GM19239 (cell line): ENCODE measurements at places on chromosomes 13 and 19.

- DNase-seq: no peak
These were observed 78.9 kb upstream of the ZNF91 start for GRCh38 chr19:23474172-23474571.

GRCh38 chr19:35142606-35143230 is 337 bp upstream of the FXYD7 start:
- DNase-seq: no peak

- no peak for DNase-seq
These were observed 305.3 kb downstream of the IRS2 start for GRCh38 chr13:109481040-109481439.

- no peak for DNase-seq
These were observed 801 bp downstream of the MCF2L start for GRCh38 chr13:112969692-112970338.

GRCh38 chr19:35595928-35596327 is 10.0 kb downstream of the PMIS2 start:
- DNase-seq: no peak

- DNase-seq: no peak
These were observed 43.2 kb downstream of the ZNF571 start for GRCh38 chr19:37551129-37551993.

DNA sequence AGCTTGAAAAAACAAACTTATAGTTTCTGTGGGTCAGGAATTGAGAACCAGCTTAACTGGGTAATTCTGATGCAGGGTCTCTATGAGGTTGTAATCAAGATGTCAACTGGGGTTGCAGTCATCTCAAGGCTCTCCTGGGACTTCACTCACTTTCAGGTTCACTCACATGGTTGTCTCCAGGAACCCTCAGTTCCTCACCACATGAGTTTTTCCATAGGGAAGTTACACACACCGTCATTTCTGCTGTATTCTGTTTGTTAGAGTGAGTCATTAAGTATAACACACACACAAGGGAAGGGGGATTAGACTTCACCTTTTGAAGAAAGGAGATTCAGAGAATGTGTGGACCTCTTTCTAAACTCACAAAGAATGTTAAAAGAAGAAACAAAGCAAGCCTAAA is 34.9 kb upstream of the MLNR start:
- no peak for DNase-seq

DNA sequence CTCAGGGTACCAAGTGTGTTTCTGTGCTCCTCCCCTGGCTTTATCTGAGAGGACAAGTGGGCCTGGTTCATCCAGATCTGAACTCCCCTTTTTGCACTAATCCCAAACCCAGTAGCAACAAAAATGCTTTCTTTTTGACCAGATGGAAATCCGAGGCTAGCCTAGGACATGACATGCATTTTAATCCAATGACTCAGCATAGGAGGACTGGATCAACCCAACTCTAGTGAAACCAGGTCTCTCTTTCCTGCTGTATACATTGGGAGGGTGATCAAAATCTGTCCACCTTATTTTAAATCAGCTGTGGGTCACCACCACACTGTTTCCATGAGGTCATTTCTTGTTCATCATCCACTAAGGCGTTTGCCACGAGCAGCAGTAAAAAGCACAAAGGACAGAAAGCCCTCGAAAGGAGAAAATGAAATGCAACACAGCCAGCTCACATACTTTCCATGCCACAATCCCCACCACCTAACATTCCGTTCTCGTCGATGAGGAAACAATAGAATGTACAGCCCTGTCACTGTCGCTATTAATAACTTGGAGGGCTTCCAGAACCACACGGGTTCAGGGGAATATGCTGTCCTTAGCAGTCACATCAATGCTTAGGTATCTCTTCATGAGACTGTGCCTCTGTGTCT is 543.0 kb downstream of the IRS2 start:
- DNase-seq: no peak

DNA sequence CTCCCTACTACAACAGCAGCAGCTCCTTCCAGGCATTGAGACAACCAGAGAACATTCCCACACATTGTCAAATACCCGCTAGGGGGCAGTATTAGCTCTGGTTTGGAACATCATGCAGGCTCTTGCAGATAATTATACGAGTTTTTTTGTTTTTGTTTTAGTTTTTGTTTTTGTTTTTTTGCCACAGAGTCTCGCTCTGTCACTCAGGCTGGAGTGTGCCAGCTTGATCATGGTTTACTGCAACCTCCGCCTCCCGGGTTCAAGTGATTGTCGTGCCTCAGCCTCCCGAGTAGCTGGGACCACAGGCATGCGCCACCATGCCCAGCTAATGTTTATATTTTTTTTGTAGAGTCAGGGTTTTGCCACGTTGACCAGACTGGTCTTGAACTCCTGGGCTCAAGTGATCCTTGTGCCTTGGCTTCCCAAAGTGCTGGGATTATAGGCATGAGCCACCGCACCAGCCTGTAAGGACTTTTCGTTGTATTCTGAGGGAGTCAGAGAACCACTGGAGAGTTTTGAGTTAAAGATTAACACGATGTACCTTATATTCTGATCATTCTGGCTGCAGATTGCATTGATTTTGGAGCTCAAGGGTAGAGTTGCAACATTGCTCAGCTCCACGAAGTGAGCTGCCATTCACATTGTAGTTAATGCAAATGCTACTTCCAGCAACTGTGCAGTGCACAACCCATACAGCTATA is 41.7 kb upstream of the CEACAM20 start:
- DNase-seq: peak; percentile 22

DNA sequence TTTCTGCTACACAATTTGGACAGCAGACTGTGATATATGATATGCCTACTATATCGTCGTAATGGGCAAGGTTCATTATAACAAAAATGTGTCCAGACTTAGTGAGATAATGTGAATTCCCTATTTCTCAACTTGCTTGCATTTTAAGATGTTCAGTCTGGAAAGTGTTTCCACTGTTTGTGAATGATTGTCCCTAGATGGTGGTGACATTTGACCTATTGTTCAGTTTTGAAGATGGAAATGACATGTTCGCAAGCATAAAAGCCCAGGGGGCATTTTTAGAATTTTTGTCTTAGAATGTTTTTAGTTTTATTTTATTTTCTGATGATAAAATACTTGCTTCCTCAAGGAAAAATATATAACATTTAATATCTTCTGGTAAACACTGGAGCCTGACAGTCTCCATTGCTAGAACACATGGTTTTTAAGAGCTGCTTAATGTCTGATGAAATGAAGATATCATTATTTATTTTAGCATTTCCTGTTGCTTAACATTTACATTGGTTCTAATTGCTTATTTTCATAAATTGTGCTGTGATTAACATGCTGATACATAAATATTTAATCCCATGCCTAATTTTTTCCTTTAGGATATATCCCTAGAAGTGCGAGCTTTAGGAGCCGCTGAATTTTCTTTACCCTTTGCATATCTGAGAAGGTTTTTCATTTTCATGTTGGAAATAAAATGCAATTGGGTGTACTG is 27.1 kb downstream of the MBNL2 start:
- no peak for DNase-seq

- DNase-seq: no peak
These were observed 249.6 kb downstream of the GPC6 start for GRCh38 chr13:93476175-93476574.

DNA sequence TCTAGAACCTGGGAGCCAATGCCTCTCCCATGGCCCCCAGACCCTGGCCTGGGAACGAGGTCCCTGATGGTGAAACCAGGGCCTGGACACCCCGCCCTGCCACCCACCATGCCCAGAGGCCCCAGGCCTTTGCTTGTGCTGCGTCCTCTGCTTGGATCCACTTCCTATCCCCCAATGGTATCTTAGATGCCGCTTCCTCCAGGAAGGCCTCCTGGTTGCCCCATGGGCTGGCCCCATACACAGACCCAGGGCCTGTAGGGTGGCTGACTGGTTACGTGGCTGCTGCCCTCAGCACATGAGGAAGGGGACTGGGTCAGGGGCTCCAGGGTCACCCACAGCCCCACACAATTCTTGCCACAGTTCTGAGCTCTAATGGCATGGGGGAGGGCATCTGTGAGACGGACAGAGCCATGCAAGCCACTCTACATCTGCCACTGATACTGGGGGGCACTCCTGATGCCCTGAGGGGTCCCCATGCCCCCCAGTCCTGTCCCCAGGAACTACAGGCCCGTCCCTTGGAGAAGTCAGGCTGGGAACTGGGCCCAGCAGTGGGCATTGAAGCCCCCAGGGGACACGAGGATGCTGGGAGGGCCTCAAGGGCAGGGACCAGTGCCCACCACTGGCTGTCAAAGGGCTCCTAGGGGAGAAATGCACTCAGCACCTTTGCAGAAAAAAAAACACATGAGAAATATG is 5.0 kb downstream of the RPL36 start:
- DNase-seq: no peak

DNA sequence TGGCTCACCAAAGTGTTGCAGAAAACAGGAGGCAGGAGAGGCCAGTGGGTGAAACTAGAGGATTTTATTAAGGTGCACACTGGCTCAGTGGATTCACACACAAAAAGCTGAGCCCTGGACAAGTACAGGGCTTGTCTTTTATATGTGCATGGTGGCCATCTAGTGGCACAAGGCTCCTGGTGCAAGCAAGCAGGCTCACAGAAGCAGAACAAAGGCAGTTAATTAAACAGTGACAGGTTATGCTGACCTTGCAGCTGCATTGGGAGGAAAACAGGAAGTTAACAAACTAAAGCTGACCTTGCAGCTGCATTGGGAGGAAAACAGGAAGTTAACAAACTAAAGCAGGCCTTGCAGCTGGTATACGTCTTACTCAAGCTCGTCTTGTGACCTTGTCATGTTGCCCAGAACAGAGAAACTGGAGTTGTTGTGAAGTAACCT is 65.3 kb upstream of the ZNF681 start:
- no peak for DNase-seq

DNA sequence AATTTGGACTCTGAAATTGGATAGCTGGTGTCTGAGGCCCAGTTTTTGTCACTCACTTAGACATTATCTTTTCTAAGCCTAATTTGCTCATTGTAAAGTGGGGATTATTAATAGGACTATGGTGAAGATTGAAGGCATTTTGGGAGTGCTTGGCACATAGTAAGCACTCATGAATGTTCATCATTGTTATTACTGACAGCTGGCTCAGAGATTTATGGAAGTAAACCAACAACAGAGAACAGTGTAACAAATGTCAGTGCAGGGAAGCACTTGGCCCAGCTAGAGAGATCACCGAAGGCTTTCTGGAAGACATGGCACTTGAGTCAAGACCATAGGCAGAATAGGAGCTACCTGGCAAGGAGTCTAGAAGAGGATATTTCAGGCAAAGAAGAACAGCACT is 92.3 kb downstream of the RFC3 start:
- no peak for DNase-seq

- DNase-seq: no peak
These were observed 11.1 kb downstream of the SLC44A2 start for GRCh38 chr19:10636304-10636972.

DNA sequence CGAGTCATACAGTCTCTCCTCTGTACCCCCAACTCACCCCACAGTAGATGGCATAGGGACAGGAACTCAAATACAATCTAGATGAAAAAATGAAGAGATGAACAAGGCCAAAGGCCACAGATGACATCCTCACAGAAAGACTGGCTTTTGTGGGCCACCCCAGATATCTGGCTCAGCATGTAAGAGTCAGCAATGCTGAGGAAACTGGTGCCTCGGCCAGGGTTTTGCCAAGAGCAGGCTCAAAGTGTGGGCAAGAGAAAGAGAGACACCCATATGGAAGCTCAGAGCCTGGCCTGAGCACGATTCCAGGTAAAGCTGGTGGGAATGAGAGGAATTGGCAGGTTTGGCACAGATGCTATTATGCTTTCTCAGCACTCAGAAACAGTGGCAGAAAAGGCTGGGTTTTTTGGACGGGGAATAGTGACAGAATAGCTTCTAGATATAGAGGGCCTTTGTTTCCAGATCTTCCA is 460.6 kb downstream of the FOXO1 start:
- no peak for DNase-seq

DNA sequence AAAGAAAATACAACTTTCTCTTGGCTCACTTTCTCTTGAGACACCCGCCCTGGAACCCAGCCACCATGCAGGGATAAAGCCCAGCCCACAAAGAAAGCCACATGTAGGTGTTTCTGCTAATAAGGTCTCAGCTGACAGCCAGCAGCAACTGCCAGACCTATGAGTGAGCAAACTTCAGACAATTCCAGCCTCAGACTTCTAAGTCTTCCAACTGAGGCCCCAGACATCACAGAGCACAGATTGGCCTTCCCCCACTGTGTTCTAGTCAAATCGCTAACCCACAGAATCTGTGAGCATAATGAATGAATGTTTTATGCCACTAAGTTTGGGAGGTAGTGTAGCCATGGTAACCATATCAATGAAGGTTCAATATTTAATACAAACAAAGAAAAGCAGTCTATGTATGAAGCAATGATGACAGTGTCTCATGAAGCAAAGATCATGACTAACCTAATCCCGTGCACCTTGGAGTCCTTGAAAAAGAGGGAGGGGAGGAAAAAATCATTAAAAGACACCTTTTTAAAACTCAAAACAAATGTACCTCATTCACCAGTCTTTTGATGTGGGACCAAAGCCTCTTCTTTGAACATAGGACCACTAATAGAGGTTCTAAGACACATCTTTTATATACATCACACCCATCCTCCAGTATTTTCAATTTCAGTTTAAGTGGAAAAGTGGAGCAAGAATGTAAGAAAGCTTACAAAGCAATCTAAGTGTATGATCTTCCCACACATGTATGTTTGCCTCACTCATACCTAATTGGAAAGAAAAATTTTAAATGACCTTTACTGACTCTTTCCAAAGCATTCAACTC is 6.2 kb downstream of the MRPS31 start:
- no peak for DNase-seq

- DNase-seq: no peak
These were observed 127.6 kb downstream of the RNF17 start for GRCh38 chr13:24891476-24892108.

GRCh38 chr19:7545904-7546303 is 10.4 kb downstream of the PNPLA6 start:
- DNase-seq: no peak

GRCh38 chr13:90683711-90684131 is 663.8 kb upstream of the MIR17HG start:
- no peak for DNase-seq

DNA sequence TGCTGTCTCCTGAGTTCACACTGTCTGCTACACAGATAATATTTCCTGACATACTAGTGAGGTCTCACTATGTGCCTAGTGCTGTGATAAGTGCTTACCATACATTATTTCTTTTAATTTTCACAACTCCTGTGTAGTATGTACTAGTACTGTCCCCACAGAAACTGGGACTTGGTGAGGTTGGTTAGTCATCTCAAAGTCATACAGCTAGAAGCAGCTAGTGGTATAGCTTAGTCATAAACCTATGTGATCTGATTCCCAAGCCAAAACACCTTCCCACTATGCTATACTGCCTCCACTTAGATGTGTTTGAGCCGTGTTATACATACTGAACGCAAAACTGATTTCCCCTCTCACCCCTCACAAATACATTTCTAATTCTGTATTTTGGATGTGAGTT is 10.5 kb downstream of the MTMR6 start:
- no peak for DNase-seq
